Hepatic stellate cell (primary cell): ENCODE measurements at places on chromosomes 13 and 19.

DNA sequence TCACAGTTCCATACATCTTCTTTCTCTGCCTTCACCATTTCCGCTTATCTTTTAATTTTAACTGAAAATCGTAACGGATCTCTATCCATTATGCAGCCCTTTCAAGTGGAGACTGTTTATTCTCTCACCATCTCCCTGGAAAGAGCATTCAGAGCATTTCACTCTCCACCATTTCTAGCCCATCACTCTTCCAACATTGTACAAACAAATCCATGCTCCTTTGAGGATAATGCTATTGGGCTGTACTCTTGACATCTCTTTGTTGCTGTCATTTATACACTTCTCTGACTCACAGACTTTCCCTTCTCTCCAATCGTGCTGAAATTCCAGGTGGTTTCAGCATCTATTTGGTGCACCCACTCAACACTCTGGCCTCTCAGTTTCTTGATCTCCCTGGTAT, 71.4 kb downstream of the NAA16 start:
- DNase-seq, result no peak

- DNase-seq, result no peak
Measured at GRCh38 chr13:61728471-61728870, 312.8 kb upstream of the PCDH20 start.

GRCh38 chr19:947707-948539, 22.1 kb downstream of the ARID3A start:
- DNase-seq, result no peak

DNA sequence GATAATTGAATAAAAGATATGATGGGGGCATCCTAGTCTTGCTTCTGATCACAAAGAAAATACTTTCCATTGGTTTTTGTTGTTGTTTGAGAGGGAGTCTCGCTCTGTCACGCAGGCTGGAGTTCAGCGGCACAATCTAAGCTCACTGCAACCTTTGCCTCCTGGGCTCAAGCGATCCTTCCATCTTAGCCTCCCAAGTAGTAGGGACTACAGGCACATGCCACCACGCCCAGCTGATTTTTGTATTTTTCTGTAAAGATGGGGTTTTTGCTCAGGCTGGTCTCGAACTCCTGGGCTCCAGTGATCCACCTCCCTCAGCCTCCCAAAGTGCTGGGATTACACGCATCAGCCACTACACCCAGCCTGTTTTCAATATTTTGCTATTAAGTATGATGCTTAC, 17.1 kb upstream of the PSMC4 start:
- no peak for DNase-seq
